ENCODE measurements at places on chromosomes 7 and 10. TPM values are rescaled to one million over a fixed set of nuclear protein-coding genes. Genes with fewer than 3 reads are reported as not detected.

The FKBP6 gene
- not detected for total RNA-seq

The PRPS1L1 gene
- total RNA-seq: not detected

The C7orf33 gene
- not detected for total RNA-seq

The SLC39A12 gene
- total RNA-seq: 0.32 TPM

The MUC12 gene
- 1.5 TPM for total RNA-seq

The ASAH2 gene
- 2.6 TPM for total RNA-seq

The NFE2L3 gene
- total RNA-seq: 1.8 TPM

The JMJD1C gene
- total RNA-seq: 91.1 TPM

The GIMAP5 gene
- total RNA-seq: 13.8 TPM

The MRC1 gene
- total RNA-seq: 71.1 TPM

The FAM25G gene
- total RNA-seq: not detected

The VWA2 gene
- total RNA-seq: not detected

The LRIT1 gene
- total RNA-seq: not detected

The CPN1 gene
- total RNA-seq: not detected

The MAP3K8 gene
- total RNA-seq: 58.3 TPM

The ANKRD61 gene
- total RNA-seq: 0.42 TPM

The AMZ1 gene
- total RNA-seq: 0.32 TPM

The SLC26A3 gene
- not detected for total RNA-seq

The PLXDC2 gene
- 101 TPM for total RNA-seq

The STEAP2 gene
- 47.7 TPM for total RNA-seq

The EBLN1 gene
- not detected for total RNA-seq

The EPO gene
- total RNA-seq: not detected

The WNT8B gene
- total RNA-seq: not detected

The PPRC1 gene
- total RNA-seq: 21.7 TPM

The PAPSS2 gene
- 30.9 TPM for total RNA-seq

The IFIT1B gene
- 0.14 TPM for total RNA-seq

The COL1A2 gene
- total RNA-seq: 2,112 TPM

The OR2A7 gene
- total RNA-seq: 1.9 TPM

The ASB13 gene
- 19.7 TPM for total RNA-seq

The CDC14C gene
- total RNA-seq: not detected

The TLL2 gene
- total RNA-seq: not detected

The GNG11 gene
- total RNA-seq: 24.1 TPM

The MLXIPL gene
- 3.3 TPM for total RNA-seq

The CALHM3 gene
- total RNA-seq: not detected

The H2BK1 gene
- 1.1 TPM for total RNA-seq

The AOC1 gene
- total RNA-seq: not detected

The MARCHF5 gene
- total RNA-seq: 20.8 TPM

The C10orf90 gene
- not detected for total RNA-seq

Data from posterior vena cava (tissue), 2 donors.